ENCODE measurements at places on chromosomes 5 and 9.

DNA sequence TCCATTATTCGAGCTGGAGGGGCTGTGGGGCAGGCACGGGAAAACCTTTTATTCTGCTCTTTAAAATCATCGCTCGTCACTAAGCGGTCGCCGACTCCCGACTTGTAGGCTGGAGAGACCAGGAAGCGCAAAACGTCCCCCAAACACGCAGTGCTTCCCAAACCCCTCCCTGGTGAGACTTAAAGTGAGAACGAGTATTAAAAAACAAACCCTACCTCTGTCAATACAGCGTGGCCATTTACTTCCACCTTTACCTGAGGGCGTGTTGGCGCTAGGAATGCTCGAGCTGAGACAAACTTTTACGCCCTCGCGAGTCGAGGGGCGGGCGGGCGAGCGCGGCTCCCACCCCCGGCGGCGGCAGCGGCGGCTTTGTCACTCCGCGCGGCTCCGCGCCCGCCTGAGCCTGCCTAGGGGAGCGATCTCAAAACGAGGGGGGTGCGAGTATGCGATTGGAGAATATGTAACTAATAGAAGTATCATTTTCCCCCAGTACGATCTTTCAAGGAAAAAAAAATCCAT, at the start of gene NR2F1-AS1:
Gene NR2F1-AS1 (minus strand): TSS at position 293 of the 519 bp plus-strand sequence.
- no peak for DNase-seq

DNA sequence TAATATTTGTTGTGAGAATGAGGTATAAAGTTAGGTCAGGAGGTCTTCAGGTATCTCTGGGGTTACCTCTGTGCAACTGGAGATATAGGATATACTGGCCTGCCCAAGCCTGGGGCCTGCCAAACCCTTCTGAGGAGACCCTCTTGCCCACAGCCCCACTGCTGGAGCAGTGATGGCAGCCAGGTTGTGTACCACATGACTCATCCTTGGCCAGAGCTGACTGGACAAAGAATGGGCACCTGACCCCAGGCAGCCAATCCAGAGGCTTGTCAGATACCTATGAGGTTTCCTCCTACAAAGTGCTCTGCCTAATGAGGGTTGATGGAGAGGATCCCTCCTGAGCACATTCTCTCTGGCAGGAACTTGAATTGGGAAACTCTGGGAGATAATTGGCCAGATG, 56.1 kb upstream of the TBC1D2 start:
- no peak for DNase-seq

GRCh38 chr5:28215091-28215490, 1176.7 kb upstream of the CDH9 start:
- DNase-seq = no peak

DNA sequence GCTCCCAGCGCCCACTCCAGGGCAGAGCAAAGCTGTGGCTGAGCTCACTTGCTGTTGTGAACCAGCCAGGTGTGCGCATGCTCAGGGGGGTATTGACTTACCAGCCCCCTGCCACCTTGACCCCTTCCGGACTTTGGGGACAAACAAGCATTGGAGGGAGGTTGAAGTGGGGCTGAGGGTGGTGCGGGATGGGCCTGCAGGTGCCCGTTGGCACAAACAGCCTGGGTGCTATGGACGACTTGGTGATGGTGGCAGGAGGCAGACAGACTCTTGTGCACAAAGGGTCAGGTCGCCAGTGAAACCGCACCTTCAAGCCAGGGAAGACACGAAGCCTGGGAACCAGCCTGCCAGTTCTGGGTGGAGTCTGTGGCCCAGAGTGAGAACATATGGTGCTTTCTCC, 858.5 kb upstream of the PTPRD start:
- DNase-seq = no peak

DNA sequence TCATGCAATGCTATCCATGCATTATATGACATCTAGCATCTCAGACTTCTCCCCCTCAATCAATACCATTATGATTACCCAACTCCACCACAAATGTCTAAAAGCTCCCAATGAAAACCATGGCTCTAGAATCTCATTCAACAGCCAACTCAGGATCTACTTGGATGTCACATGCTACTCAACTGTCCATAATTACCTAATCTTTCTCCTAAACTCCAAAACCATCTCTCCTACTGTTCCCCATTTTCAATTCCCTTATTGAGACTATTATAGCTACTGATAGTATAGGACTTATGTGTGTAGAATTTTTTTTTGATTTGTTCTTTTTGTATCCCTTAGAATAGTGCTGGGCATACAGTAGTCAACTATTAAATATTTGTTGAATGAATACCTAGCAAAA, 8.2 kb upstream of the STRBP start:
- DNase-seq = no peak

DNA sequence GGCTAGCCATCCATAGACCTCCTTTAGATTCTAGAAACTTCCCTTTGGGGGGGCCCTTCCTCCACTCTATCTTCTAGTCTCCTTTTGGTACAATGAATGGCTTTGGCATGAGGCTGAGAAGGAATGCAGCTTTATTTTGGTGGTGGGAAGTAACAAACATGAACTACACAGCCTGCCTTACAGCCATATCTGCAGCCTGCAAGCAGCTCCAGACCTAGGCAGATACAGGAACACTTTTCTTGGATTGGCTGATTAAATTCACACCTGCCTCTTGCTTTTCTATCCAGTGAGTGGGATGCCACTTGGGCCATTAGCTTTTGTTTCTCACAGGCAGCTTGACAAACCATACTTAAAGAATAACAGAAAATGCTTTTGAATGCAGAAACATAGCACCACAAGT, 28.2 kb downstream of the NR6A1 start:
- DNase-seq = no peak

DNA sequence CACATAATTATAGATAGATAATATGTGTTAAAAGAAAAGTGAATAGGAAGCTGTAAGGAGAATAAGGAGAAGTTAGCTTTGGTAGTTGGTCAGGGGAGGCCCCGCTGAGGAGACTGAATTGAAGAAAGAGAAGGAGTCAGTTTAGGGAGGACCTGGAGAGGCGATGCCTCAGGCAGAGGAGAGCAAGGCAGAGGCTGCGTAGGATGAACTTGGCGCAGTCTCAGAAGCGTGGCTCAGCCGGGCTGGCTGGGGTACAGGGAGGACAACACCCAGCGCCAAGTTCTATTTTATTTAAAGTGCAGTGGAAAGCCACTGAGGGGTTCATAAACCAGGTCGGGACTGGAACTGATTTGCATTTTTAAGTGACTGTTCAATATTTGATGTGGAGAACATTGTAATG, 68.5 kb downstream of the PTCD2 start:
- DNase-seq = no peak

- no peak for DNase-seq
These were observed 410.2 kb downstream of the ACTL7B start for GRCh38 chr9:108445431-108446071.

- DNase-seq = no peak
These were observed 39.3 kb downstream of the TTLL11 start for GRCh38 chr9:122053567-122054350.

DNA sequence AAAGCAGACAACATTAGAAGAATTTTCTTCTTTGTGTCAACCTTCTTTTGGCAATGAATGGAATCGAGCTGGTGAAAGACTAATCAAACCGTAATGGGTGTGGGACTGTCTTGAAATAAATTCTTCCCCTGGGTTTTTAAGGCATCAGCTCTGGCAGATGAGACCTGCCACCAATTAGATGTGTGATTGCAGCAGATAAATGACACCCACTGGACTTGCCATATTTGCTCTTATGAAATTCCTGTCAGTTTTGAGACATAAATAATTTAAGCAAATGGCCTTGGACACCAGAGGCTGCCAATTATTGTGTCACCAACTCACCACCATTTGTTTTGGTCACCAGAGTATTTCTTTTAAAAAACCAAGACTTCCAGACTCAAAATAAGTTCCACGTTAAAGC, 135.9 kb upstream of the RGMB start:
- DNase-seq = no peak

GRCh38 chr5:65481635-65482295, at the start of gene ADAMTS6:
Gene ADAMTS6 (minus strand): TSS chr5:65481920. CDS start chr5:65473673, 8,247 bp downstream.
- DNase-seq = peak; percentile 6

DNA sequence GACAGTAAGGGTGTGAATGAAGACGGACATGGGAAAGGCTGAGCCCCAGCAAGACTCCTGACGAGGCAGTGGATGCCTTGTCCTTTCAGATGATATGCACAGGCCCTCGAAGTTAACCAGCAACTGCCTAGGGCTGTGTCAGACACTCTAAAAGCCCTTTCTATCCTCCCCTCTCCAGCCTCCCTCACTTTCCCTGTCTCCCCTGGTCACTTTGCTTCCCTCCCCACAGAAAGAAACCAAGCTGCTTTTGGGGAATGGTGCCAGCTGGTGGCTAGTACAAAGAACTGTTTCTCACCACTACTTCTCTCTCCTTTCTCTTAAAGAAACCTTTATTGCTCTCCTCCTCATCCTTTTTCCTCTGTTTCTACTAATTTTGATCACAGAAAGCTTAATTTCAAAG, 21.4 kb downstream of the LHFPL2 start:
- DNase-seq = no peak

- no peak for DNase-seq
These were observed 443.7 kb downstream of the DIRAS2 start for GRCh38 chr9:90198956-90199355.

- peak; percentile 32 for DNase-seq
These were observed 4.1 kb downstream of the MRPS2 start for GRCh38 chr9:135504262-135505243.

GRCh38 chr5:64003966-64004365, 41.7 kb upstream of the HTR1A start:
- DNase-seq = no peak

GRCh38 chr5:154486427-154486866, 8.4 kb upstream of the HAND1 start:
- no peak for DNase-seq

- DNase-seq = no peak
These were observed 193.5 kb downstream of the GNA14 start for GRCh38 chr9:77454663-77455062.

GRCh38 chr5:172004824-172005237, 1.6 kb downstream of the FBXW11 start:
- no peak for DNase-seq

DNA sequence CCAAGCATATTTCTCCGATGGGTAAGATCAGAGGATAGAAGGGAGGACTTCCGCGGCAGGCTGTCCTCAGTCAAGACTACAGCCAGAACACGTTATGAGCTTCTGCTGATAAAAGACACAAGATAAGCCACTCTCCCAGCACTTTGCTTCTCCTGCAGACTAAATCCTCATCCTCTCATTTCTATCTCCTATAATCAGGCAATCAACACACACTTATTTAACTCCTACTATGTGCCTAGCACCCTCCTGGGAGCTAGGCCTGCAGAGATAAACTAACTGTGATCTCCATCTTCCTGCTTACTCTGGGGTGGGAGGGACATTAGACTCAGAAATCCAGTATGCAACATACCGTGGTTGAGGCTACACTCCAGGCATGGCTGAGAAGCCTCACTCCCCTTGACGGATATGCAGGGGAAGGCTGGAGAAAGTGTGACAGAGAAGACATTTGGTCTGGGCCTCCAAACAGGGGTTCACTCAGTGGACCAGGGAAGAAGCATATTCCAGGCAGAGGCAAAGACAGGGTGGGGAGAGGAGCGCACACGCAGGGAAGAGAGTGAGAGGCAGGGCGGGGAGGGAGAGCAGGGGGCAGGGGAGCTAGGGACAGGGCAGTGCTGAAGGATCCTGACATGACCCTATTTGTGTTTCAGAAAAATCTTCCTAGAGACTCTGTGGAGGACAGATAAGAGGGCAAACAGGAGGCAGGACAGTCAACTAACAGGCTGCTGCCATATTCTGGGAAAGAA, 274.1 kb downstream of the DENND1A start:
- DNase-seq = no peak

DNA sequence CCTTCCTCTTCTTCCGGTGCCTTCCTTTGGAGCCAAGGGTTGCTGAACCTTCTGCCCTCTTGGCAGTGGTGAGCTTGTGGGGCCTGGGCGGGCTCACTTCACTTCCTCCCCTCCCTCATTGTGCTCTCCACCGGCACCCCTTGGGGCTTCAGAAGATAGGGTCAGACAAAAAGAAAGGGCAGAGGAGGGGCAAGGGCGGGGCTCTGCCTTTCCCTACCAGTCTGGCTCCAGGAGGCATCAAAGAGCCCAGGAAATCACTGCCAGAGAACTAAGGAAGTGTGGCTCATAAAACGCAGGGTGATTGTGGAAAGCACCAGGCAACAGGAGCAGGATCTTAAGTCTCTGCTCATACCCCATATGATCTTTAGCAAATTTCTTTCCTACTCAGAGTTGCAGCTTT, 34.8 kb downstream of the ACOT12 start:
- no peak for DNase-seq

DNA sequence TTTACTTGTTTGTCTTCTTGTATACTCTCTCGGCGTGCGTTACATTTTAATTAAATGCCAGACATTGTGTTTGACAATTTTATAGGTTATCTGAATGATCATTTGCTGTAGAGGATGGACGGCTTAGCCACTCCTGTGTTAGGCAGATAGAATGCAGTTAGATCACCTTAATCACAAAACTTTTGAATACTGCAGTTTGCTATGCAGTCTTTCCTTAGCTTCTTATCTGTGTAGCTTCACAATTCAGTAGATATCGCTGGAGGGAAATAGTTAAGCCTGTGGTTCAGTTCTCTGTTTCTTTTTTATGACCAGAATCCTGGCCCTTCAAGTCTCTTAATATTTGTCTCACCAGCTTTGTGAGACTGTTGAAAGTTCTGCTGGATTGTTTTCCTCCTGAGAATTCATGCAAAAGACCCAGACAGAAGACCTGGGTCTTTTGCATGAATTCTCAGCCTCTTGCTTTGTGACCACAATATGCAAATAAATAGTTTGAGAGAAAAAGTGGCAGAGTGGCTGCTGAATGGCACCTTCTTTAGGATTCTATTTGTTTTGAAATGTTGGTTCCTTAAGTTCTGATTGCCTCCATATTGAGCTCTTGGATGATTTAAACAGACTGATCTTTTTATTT, 40.2 kb downstream of the RASA1 start:
- DNase-seq = no peak

GRCh38 chr5:71697967-71698366, 21.1 kb upstream of the CARTPT start:
- DNase-seq = no peak

DNA sequence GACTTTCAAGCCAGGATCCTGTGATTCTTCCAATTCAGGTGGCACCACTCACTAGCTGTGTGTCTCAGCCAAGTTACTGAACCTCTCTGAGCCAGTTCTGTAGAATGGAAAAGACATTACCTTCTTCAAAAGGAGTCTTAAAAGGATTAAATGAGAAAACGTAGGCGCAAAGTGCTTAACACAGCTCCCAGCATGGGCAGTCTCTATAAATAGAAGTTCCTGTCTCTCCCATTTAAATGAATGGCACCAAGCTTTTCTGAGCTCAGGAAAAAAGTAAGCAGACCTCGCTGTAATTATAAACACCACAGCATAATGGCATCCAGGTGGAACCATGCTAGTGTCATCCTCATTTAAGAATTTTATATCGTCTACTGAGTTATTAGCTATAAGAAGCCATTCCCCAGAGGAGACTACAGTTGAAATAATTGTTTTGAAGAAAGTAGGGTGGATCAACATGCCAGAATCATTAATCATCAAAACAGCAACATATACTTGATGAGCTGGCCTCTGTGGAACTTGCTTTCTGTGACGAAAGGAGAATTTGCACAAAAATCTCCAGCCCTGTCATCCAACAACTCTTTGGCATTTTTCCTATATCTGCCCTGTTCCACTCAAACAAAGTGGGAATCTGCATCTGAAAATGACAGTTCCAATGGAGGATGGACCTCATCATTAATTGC, 188.9 kb downstream of the SPOCK1 start:
- DNase-seq = no peak

GRCh38 chr9:3385871-3386270, 139.9 kb downstream of the RFX3 start:
- DNase-seq = no peak
